ENCODE measurements at places on chromosomes 13 and 19. TPM values are rescaled to one million over a fixed set of nuclear protein-coding genes. Genes with fewer than 3 reads are reported as not detected.

DNA sequence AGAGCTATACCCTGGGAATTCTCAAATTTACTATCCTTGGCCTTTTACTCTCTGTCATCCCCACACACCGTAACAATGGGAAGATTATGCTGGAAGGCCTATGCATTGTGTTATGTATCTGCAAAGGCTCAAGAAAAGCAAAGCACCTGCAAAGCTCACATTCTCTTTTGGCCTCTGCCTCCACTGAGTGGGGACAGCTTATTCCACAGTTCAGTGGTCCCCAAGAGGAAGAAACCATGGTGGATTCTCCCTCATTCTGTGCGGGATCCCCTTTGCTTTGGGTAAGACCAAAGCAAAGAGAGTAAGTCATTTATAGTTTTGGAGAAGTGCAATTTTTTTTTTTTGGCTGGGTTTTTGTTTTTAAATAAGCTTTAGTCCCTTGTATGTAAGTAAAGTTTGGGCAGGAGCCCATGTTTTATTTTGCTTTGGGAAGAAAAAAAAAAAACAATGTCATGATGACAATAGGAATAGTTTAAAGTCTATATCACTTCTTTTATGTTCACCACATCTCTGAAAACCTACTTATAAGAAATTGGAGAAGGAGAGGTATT, 530.6 kb downstream of the FGF9 start:
- no peak for DNase-seq
- no peaks in the 10 kb centered on the region for H3K27me3 ChIP-seq
- no peaks in the 10 kb centered on the region for H3K36me3 ChIP-seq
- no peak overlapping the region for H3K4me3 ChIP-seq

- no peaks in the 10 kb centered on the region for H3K36me3 ChIP-seq
- H3K27ac ChIP-seq, result no peak overlapping the region
- no peak for DNase-seq
- no peak overlapping the region for H3K4me3 ChIP-seq
- no peaks in the 10 kb centered on the region for H3K27me3 ChIP-seq
Observed at GRCh38 chr13:49784886-49785570, 7.5 kb downstream of the KPNA3 start.

DNA sequence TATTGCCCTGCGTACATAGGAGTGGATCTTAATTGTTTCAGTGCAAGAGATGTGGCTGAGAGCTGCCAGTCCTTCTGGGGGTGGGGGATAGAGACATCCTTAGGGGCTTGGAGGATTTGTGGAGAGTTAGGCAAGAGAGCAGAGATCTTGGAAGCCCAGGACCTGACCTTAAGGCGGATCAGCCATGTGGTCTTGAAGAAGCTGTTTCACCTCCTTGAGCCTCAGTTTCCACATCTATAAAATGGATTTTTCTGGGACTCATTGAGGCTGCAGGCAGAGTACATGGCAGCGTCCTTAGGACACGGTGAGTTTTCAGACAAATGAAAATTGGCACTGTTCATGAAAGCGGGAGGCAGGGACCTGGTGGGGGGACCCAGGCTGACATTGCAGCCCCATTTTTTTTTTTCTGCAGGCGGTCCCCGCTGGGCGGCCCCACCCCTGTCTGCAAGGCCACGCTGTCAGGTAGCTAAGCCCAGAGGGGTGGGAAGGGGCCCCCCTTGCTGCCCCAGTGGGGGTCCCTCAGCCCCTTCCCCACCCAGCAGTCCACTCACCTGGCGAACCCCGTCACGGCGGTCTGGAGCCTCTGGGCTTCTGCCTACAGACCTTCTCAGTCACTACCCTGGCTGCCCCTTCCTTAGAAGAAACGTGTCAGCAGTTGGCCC, 30.0 kb downstream of the PDE4A start:
- no peaks in the 10 kb centered on the region for H3K36me3 ChIP-seq
- H3K4me3 ChIP-seq, result no peak overlapping the region
- no peaks in the 10 kb centered on the region for H3K27me3 ChIP-seq
- DNase-seq, result no peak
- H3K27ac ChIP-seq, result no peak overlapping the region

GRCh38 chr13:40666933-40667621, 636 bp upstream of the FOXO1 start:
- H3K27me3 ChIP-seq, result no peaks in the 10 kb centered on the region
- H3K4me1 ChIP-seq, result peaks cover 16% of the 10 kb centered on the region
- H3K4me3 ChIP-seq, result peak overlapping the region; percentile 85
- no peaks in the 10 kb centered on the region for H3K36me3 ChIP-seq
- peak; percentile 25 for DNase-seq

GRCh38 chr19:47225746-47226425, 5.1 kb downstream of the BBC3 start:
- H3K27ac ChIP-seq, result peak overlapping the region; percentile 85
- DNase-seq, result peak; percentile 80
- peaks cover 48% of the 10 kb centered on the region for H3K4me1 ChIP-seq
- H3K27me3 ChIP-seq, result no peaks in the 10 kb centered on the region
- peaks cover 13% of the 10 kb centered on the region for H3K36me3 ChIP-seq

DNA sequence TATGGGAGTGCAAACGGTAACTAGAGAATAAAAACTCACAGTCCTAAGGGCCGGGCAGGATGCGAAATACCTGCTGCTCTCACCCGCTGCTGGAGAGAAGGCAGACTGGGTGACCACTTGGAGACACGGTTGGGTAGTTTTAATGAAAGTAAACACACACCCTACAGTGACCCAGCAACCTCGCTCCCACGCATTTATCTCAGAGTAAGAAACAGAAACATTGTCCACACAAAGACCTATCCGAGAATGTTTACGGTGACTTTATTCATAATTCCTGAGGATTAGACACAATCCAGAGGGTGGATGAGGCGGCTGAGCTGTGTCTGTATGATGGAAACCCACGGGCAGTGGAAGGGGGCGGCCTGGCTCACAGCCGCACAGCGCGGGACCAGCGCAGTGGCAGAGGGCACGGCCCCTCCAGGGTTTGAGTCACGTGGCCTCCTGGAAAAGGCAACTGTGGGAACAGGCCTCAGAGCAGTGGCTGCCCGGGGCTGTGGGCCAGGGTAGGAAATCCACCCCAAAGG, 73.5 kb upstream of the C13orf46 start:
- H3K4me1 ChIP-seq, result peaks cover 72% of the 10 kb centered on the region
- H3K27me3 ChIP-seq, result no peaks in the 10 kb centered on the region
- no peak overlapping the region for H3K4me3 ChIP-seq
- H3K27ac ChIP-seq, result no peak overlapping the region
- DNase-seq, result no peak
- H3K36me3 ChIP-seq, result peaks cover 78% of the 10 kb centered on the region

DNA sequence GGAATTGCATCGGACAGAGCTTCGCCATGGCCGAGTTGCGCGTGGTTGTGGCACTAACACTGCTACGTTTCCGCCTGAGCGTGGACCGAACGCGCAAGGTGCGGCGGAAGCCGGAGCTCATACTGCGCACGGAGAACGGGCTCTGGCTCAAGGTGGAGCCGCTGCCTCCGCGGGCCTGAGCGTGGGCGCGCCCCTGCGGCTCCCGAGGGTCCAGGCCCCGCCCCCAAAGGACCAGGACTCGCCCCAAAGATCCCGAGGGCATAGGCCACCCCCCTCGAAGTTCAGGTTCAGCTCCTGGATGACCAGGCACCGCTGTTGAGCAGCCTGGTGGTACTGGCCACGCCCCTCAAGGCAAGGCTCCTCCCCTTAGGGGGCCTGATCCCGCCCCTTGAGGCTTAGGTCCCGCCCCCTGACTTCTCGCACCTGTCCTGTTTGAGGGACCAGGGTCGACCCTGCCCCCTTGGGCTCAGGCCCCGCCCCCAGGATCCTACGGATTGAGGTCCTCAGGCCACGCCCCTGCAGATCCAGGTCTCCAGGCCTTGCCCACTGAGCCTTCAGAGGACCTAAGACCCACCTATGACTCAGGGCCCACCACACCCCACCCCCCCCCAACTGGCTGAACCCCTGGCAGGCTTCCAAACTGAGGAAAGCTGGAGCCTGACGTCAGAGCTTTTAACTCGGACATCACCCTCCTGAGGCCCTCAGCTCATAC, 43.1 kb downstream of the CYP4F22 start:
- no peaks in the 10 kb centered on the region for H3K36me3 ChIP-seq
- H3K27ac ChIP-seq, result peak overlapping the region; percentile 44
- peaks cover 35% of the 10 kb centered on the region for H3K4me1 ChIP-seq
- no peaks in the 10 kb centered on the region for H3K27me3 ChIP-seq
- peak; percentile 72 for DNase-seq

DNA sequence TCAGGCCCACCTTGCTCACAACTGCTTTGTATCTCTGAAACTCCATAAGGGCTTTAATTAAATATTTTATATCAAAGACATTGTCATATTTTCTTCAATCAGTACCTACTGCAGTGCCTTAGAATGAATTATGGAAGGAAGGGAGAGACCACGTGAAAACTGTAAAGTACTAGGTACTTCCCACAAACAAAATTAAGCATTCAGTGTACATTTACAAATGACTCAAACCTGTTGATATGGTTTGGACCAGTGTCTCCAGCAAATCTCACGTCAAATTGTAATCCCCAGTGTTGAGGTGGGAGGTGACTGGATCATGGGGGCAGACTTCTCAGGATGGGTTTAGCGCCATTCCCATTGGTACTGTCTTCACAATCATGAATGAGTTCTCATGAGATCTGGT, 23.2 kb downstream of the KCTD12 start:
- no peaks in the 10 kb centered on the region for H3K4me1 ChIP-seq
- DNase-seq, result no peak
- no peak overlapping the region for H3K4me3 ChIP-seq
- no peaks in the 10 kb centered on the region for H3K36me3 ChIP-seq
- no peak overlapping the region for H3K27ac ChIP-seq

DNA sequence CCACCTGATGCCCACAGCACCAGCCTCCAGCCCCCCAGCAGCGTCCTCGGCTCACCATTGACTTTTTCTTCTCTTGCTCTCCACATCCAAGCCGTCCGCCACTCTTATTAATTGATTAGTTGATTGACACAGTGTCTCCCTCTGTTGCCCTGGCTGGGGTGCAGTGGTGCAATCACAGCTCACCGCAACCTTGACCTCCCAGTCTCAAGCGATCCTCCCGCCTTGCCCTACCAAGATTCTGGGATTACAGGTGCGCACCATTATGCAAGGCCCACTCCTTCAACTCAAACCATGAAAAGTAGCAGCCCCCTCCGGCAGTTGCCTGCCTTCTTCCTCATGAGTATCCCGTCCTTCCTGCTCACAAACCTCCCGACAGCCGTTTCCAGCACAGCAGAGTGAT, 921 bp upstream of the TEX29 start:
- DNase-seq, result no peak
- no peak overlapping the region for H3K4me3 ChIP-seq
- H3K4me1 ChIP-seq, result no peaks in the 10 kb centered on the region
- no peak overlapping the region for H3K27ac ChIP-seq
- H3K36me3 ChIP-seq, result no peaks in the 10 kb centered on the region

- no peak overlapping the region for H3K27ac ChIP-seq
- H3K36me3 ChIP-seq, result no peaks in the 10 kb centered on the region
- no peaks in the 10 kb centered on the region for H3K27me3 ChIP-seq
- no peak for DNase-seq
- peaks cover 5% of the 10 kb centered on the region for H3K4me1 ChIP-seq
- no peak overlapping the region for H3K4me3 ChIP-seq
Observed at GRCh38 chr13:50380905-50381304, 365.7 kb downstream of the KCNRG start.

- H3K27me3 ChIP-seq, result no peaks in the 10 kb centered on the region
- H3K4me1 ChIP-seq, result no peaks in the 10 kb centered on the region
- no peak overlapping the region for H3K27ac ChIP-seq
Observed at GRCh38 chr13:60689076-60689475, 292.1 kb downstream of the TDRD3 start.

GRCh38 chr19:6412447-6413091, 12.0 kb downstream of the KHSRP start:
- no peak overlapping the region for H3K27ac ChIP-seq
- no peaks in the 10 kb centered on the region for H3K4me1 ChIP-seq
- peak; percentile 60 for DNase-seq
- no peaks in the 10 kb centered on the region for H3K27me3 ChIP-seq
- H3K36me3 ChIP-seq, result peaks cover 36% of the 10 kb centered on the region
- H3K4me3 ChIP-seq, result no peak overlapping the region

DNA sequence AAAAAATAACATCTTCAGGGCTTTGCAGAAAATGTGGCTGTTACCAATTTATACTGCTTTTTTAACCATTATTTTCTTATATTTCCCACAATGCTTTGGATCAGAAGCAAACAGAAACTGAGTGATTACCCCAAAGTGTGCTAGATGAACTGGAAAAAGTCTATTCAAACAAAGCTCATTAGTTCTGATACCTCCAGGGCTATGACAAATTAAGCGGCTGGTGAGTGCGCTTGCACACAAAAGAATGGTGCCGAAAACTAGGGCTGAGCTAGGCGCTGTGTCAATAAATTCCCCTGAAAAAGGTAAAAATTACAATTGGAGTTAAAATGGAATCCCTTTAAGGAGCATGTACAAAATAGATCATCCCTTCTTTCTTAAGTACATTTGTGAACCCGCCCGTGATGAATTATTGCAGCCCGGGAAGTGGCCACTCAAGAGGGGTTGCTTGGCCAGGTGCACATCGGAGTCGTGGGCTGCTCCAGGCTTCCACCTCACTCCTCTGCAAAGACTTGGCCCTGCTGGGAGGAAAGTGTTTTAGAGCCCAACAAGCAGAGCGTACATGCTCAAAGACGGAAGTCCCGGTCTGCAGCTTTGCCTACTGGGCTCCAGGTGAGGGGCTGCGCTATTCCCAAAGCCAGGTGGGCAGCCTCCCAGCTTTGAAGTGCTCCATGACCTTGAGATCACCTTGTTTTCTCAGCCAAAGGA, 164.0 kb upstream of the ZNF507 start:
- H3K27ac ChIP-seq, result no peak overlapping the region
- H3K27me3 ChIP-seq, result no peaks in the 10 kb centered on the region
- DNase-seq, result no peak
- no peaks in the 10 kb centered on the region for H3K36me3 ChIP-seq

DNA sequence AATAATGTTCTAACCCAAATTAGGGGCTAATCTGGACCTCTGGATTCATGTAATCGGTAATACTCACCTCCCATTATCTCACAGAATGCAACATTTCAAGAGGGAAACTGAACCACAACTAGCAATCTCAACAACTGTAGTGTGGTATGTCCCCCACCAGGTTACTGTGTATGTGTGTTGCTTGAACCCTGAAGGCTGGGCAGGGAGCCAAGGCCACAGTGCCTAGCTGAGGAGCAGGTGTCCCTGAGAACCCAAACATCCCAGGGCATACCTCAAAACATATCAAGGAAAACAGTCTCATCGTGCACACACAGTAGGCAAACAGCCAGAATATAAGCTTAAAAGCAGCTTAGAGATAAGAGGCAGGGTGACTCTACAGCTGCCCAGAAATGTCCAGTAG, 20.5 kb upstream of the NEK3 start:
- DNase-seq, result no peak
- no peak overlapping the region for H3K27ac ChIP-seq
- no peaks in the 10 kb centered on the region for H3K4me1 ChIP-seq
- peaks cover 48% of the 10 kb centered on the region for H3K36me3 ChIP-seq
- no peaks in the 10 kb centered on the region for H3K27me3 ChIP-seq
- H3K4me3 ChIP-seq, result no peak overlapping the region

- H3K27ac ChIP-seq, result peak overlapping the region; percentile 3
- peaks cover 10% of the 10 kb centered on the region for H3K36me3 ChIP-seq
- peak overlapping the region; percentile 90 for H3K4me3 ChIP-seq
- H3K27me3 ChIP-seq, result no peaks in the 10 kb centered on the region
- peaks cover 14% of the 10 kb centered on the region for H3K4me1 ChIP-seq
- DNase-seq, result no peak
Observed at GRCh38 chr13:49584771-49585182, 581 bp downstream of the RCBTB1 start.

- H3K4me3 ChIP-seq, result no peak overlapping the region
- no peaks in the 10 kb centered on the region for H3K27me3 ChIP-seq
- H3K27ac ChIP-seq, result no peak overlapping the region
- H3K4me1 ChIP-seq, result no peaks in the 10 kb centered on the region
- DNase-seq, result no peak
- H3K36me3 ChIP-seq, result no peaks in the 10 kb centered on the region
Observed at GRCh38 chr13:88656751-88657150, 985.6 kb downstream of the SLITRK5 start.

Gene CYP4F8
- total RNA-seq, result not detected

Gene ZNF229
- 0.08 TPM for total RNA-seq

Gene OR10H1
- total RNA-seq, result not detected

Gene KBTBD7
- total RNA-seq, result 3.1 TPM
